ENCODE measurements at places on chromosomes 12 and 14. TPM values are rescaled to one million over a fixed set of nuclear protein-coding genes. Genes with fewer than 3 reads are reported as not detected.

Gene C1R
- polyA plus RNA-seq = 209 TPM

Gene GLS2
- polyA plus RNA-seq = 0.59 TPM

Gene MGP
- polyA plus RNA-seq = 252 TPM

Gene LIN7A
- polyA plus RNA-seq = 11.0 TPM

Gene SPIC
- polyA plus RNA-seq = not detected

Gene LBHD2
- polyA plus RNA-seq = not detected

Gene PRIM1
- polyA plus RNA-seq = 3.0 TPM

All from heart right ventricle (tissue), 16 donors.